ENCODE measurements at places on chromosomes 1 and 21.
A peak's percentile ranks its signal among the peaks of the same experiment; 100 is the strongest.

GRCh38 chr1:59108481-59109317, 188.2 kb upstream of the FGGY start:
- no peak for DNase-seq

DNA sequence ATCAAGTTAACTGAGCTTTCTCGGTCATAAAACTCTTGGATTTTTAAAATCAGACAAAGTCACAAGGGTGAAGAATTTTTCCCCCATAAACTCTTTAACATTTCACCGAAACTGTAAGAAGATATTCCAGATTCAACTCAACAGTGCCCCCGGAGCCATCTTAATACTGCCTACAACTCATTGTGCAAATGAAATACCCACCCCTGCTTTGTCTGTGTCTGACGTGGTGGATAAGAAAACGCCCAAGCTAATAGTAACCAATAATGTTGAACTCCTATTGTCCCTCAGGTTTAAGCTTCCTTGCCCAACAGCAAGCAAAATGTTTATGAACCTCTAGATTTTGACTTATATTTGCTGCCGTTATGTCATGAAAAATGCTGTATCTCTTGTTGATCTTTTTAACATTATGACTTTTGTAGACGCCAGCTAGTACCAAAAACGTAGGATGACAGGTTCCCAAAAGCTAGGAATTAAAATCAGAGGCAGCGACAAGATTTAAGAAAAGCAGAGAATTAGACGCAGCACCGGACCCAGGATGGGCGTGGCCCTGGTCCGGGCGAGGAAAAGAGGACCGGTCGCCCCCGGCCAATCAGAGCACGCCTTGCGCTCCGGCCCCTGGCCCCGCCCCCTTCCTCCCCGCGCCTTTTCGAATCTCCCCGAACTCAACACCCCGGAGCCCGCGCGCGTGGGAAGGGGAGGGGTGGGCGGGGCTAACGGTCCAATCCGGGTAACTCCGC, 1.1 kb downstream of the STMN1 start:
- DNase-seq = peak; percentile 78

- DNase-seq = no peak
Observed at GRCh38 chr1:63888984-63889383, 115.2 kb downstream of the ROR1 start.

DNA sequence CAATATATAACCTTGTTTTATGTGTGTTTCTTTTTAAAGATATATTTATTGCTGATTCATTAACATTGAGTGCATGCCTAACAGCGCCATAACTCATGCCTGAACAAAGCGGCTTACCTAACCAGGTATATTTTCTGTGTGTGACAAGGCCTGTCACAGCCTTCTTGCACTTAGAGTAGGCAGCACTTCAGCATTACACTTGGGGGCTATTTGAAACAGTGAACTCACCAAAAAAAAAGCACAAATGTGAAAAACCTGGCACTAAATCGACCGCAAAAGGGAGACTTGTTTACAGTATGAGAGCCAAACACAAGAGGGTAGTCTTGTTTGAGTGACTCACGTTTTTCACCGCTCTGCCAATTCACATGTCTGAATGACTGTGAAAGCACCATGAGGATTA, 111.7 kb downstream of the DISP1 start:
- no peak for DNase-seq

DNA sequence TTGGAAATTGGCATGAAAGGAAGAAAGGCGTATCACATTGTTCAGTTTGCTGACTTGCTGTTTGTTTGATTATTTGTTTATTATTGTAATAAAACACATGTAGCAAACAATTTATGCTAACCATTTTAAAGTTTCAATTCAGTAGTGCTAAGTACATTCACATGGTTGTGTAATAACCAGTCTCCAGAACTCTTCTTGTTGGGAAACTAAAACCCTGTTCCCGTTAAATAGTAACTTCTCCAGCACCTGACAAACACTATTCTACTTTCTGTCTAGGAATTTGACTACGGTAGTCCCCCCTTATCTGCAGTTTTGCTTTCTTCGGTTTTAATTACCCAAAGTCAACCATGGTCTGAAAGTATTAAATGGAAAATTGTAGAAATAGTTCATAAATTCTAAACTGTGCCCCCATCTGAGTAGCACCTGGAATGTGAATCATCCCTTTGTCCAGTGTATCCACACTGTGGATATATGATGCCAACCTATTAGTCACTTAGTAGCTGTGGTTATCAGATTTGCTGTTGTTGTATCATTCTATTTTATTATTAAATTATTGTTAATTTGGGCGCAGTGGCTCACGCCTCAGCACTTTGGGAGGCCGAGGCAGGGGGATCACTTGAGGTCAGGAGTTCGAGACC, 5.5 kb downstream of the MORC3 start:
- no peak for DNase-seq
